ENCODE measurements at places on chromosomes 3 and 15.

GRCh38 chr15:26017665-26018064 lies 154.5 kb upstream of the ATP10A start:
- DNase-seq, result no peak

DNA sequence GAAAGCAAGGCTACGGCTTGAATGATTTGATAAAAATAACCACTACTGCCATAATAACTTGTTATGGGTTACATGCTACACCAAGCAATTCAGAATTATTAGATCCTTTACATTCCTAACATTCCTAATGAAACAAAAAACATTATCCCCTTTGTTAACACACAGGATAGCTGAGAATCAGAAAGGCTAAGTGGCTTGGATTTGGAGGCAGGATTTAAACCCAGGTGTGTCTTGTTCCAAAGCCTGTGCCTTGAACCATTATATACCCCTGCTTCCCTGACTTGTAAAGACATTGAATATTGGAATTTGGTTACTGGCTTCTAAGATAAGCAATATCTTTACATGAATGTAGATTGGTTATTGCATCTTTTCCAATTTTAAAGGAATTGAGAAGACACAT lies 417.1 kb upstream of the GOLIM4 start:
- no peak for DNase-seq

- no peak for DNase-seq
Measured at GRCh38 chr3:16741890-16742289, 136.7 kb upstream of the DAZL start.

- no peak for DNase-seq
Measured at GRCh38 chr15:82093774-82094211, 48.0 kb upstream of the MEX3B start.

- no peak for DNase-seq
Measured at GRCh38 chr15:24683736-24684135, 8.2 kb downstream of the NPAP1 start.

DNA sequence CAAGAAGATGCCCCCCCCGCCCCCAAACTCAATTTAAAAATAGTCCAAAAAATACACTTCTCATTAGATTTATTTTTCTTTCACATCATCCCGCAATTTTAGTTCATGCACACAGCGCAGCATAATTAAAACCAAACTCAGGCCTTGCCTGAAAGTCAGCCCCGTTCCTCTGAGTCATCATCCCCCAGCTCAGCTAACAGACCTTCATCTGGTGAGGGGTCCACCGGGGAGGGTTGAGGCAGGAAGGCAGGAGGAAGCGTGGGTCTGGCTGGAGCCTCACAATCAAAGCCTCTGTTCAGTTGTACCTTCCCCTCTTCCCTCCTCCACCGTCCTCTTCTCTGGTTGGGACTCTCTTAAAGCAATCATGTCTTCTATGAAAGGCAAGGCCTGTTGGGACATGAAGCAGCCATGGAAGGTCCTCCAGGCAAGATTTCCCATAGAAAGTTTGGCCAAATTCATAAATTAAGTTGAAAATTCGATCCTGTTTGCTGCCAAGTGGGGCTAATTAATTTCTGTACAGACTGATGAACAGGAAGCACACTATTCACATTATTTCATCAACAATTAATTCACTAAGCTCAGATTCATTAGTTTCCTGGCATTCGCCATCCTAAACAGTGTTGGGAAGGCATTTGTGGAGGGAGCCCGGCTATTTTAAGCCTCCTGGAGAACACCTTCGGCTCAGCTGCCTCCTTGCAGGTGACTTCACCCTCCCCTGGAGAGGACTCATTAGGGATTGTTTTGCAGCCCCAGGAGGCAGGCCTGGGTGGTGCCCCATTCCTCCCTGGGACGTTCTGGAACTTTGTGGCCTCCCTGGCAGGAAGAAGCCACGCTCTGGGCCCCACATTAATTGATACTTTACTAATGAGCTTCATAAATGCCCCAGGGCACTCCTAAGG lies 72.3 kb upstream of the BNC1 start:
- no peak for DNase-seq

DNA sequence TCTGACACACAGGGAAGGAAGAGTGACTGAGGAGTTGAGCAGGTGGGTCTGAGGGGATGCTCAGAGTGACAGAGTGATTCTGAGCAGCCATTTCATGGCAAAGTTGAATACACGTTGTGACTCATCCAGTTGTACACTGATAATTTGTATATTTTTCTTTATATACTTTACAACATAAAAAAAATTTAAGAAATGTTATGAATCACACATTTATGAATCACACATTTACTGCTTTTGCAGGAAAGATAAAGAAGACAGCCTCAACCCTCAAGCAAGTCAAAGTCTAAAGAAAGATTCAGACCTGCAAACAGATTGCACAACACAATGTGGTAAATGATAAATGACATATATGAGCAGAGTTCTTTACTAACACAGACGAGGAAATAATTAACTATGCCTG lies 21.0 kb upstream of the CHMP2B start:
- no peak for DNase-seq

- no peak for DNase-seq
Measured at GRCh38 chr3:124860599-124860998, 26.6 kb downstream of the ITGB5 start.

DNA sequence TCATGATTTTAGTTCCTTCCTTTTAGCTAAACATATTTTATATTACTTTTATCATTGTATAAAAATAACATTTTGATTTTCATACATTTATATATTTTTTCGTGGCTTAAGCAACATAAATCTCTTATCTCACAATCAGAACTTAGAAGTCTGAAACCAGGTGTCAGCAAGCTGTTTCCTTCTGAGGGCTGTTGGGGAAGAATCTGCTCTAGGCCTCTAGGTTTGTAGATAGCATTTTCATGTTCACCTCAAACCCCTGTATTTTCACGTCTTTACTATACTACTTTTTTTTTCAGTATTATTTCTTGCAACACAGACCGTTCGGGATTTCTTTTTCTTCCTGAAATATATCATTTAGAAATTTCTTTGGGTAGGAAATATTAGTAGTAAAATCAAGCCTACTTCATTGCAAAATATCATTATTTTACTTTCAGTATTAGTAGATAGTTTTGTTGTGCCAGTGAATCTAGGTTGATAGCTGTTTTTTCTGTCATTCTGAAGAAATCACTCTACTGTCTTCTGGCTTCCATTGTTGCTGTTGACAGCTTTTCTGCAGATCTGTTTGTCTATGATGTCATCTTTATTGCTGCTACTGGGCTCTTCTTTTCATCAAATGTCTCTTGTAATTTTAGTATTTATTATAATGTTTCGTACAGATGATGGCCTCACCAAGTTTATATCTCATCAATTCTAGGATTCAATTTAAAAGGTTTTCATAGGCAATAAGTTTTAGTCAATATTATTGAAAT lies 756.3 kb downstream of the VGLL3 start:
- DNase-seq, result no peak

GRCh38 chr3:71694358-71694999 lies 30.7 kb downstream of the EIF4E3 start:
- no peak for DNase-seq

- DNase-seq, result no peak
Measured at GRCh38 chr3:186273586-186273985, 88.4 kb downstream of the DGKG start.

GRCh38 chr15:90201944-90202375 lies 830 bp downstream of the SEMA4B start:
- no peak for DNase-seq

DNA sequence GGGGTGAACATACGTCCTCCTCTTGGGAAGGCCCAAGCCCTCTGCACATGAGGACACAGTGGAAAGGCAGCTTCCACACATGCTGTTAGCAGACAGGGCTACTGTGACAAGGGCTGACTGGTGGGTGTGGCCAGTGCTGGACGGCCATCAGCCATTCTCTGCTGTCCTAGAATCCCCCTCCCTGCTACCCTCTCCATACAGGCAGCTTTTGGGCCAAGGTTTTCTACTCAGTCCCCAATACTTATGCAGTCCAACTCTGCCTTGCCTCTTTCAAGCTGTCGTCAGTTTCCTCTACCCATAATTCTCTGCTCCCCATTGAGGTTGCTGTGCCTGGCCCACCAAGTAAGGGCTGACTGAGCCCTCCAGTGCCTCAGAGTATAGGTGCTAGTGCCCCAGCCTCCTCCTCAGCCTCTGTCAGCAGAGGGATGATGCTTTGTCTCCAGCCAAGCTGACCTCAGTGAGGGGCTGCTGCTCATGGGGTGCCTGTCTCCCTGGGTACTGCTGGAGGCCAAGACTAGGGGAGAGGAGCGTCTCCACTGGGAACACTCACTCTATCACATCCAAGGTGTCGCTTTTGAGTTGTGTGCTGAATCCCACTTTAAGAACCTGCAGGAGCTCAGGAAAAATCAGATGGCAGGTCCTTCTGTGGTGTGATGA lies 2.8 kb downstream of the LOXL1 start:
- DNase-seq, result no peak

- DNase-seq, result no peak
Measured at GRCh38 chr3:27024493-27024892, 344.7 kb downstream of the NEK10 start.

- no peak for DNase-seq
Measured at GRCh38 chr3:89783341-89783927, 676.0 kb downstream of the EPHA3 start.

DNA sequence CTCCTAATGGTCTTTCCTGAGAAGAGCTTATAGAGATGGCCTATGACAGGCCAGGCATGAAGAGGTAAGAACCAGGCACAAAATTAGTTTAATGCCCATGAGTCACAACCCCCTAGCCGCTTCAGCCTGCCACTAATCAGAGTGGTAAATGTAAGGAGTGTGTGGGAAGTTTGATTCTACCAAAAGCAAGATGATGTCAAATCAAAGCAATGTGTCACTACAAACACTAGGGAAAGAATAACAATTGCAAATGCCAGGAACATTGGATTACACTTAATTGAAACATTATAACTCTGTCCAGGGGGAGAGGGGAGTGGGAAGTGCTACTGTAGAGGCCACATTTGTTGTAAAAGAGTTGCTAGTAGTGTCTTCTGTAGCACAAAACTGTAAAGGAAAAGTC lies 596.6 kb upstream of the AGTR1 start:
- no peak for DNase-seq

GRCh38 chr3:118110211-118110610 lies 924.4 kb downstream of the IGSF11 start:
- DNase-seq, result no peak

DNA sequence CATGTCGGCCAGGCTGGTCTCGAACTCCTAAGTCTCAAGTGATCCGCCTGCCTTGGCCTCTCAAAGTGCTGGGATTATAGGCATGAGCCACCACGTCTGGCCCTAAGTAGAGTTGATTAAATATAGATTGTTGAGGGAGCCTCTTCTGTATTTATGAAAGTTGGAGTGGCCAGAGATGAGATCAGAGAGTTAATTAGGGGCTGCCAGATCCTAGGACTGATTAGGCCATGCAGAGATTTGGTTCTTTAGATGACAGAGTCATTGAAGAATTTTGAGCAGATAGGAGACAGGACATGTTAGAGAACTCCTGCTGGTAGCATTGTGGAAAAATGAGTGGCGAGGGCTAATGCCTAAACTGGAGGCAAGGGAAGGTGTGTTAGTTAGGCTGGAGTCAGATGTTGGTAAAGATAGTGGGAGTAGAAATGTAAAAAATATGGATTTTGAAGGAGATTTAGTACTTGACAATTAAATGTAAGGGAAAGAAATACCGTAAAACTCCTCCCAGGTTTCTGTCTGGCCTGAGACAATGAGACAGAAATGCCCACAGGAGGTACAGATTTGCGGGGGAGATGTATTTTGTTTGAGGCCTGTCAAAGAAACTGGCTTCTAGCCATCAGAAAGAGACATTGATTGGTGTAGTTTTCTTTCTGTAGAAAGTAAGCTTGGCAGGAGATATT lies 23.4 kb downstream of the SACM1L start:
- DNase-seq, result no peak

DNA sequence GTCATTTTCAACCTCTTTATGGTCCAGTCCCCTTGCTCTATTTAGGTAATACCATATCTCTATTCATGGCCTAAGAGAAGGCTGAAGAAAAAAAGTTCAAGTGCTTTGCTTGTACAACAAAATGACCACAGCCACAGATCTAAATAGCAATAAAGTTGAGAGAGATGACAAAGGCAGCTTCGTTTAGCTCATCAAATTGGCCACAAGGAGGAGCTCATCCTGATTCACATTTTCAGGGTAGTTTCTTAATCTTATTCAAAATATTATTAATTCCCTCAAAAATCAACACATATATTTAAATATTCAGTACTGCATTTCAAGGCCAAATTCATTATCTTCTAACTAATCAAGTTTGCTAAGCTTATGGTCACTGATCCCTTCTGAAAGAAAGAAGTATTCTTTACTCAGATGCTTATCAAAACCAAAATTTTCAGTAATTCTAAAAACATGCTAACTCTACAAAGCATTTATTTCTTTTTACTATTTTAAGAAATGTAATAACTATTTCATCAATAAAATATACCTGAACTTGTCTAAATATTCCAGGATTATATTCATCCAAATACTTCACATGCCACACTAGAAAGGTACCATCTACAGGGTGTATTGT lies 85.5 kb downstream of the DMXL2 start:
- DNase-seq, result no peak

GRCh38 chr3:114439284-114439683 lies 145.5 kb downstream of the TIGIT start:
- no peak for DNase-seq

GRCh38 chr3:135197246-135197645 lies 402.2 kb downstream of the EPHB1 start:
- DNase-seq, result no peak

DNA sequence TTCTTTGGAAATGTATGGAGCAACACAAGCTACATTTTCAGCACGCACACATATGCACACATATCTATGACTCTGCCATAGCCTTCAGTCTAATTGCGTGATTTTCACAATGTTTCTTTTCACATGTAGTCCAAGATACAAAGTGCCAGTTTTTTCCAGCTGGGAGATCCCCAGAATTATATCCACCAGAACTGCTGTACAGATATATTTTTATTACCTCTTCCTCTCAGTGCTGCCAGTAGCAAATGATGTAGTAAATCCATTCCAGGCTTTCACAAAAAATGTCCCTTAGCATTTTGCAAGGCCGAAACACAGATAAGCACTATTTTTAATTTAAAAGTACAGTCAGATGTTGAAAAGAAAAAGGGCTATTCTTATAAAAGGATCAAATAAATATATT lies 719.8 kb upstream of the SEMA6D start:
- DNase-seq, result no peak

- DNase-seq, result no peak
Measured at GRCh38 chr3:135621184-135621920, 344.2 kb upstream of the PPP2R3A start.

- no peak for DNase-seq
Measured at GRCh38 chr15:80090041-80090440, 30.6 kb downstream of the ZFAND6 start.

DNA sequence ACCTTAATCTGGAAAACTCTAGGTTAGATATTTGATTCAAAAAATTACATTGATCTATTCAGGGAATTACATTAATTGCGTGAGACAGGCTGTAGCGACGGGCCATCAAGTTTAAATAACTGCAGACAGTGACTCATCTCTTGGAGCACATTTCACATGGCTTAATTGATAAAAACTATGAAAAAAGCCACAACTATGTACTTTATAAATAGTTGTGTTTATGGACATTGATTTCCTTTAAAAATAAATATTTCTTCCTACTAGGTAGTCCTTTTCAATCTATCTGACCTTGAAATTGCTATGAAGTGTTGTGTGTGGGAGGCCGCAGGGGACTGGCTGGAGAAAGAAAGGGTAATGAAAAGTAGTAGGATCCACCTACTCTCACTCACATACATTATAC lies 157.8 kb downstream of the IL1RAP start:
- DNase-seq, result no peak

GRCh38 chr15:86259589-86259988 lies 179.9 kb downstream of the AGBL1 start:
- DNase-seq, result no peak
